Kidney glomerular epithelial cell (primary cell): ENCODE measurements at places on chromosomes 1 and 21.

- DNase-seq = no peak
Measured at GRCh38 chr1:229485318-229485717, 22.8 kb downstream of the NUP133 start.

GRCh38 chr1:163439471-163439870 is 117.7 kb downstream of the NUF2 start:
- no peak for DNase-seq

GRCh38 chr1:158806916-158807536 is 24.1 kb upstream of the MNDA start:
- no peak for DNase-seq

DNA sequence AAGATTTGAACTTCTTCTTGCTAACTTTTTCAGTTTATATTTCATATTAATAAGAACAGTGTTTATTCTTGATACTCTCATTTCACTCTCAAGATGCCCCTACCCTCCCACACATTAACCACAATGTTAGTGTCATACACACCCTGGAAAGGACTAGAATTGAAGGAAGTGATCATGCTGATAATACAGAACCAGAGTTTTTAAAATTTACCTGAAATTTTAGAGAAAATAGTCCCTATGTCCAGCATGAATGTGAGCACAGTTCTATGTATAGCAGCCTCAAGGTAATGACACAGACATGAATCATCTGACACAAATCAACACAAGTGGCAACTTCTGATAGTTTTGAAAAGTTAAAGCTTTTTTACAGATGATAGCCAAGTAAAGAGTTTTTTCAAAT is 26.0 kb downstream of the RGS1 start:
- no peak for DNase-seq

DNA sequence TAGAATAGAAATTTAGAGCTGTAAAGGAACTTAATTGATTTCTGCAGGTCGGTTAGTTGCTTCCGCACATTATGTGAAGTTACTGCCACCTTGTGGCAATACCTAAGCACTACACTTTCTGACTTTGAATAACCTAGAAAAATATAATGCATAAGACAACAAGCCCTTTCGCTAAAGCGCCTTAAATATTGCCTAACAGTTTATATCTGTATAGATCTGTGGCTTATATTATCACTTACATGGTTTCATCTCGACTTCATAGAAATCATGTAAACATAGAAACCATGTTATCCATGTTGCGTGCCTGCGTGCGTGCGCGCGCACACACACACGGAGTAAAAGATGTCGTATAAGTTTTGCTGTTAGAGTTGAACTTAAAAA is 10.9 kb upstream of the IFI16 start:
- DNase-seq = peak; percentile 89

DNA sequence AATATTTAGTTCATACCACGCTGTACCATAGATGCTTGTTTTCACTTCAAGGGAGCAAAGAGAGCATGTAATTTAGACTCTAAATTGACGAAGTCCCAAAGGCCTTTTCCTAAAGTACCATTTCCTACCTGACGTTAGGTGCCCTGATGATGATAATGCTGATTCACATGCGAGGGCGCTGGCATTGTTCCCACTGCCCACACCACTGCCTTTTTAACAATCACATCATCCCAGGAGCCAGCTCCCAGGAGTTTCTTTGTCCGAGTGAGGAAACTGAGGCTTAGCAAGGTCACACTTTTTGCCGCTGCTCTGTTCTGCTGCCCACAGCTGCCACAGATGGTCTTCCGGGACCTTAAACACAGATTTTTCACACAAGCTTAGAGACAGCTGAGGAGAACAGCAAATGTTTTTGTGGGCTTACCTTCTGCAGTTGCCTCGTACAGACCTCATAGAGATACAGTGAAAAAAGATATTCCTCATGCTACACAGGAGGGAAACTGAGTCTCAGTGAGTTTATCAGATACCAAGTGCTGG is 69.4 kb downstream of the EVA1C start:
- no peak for DNase-seq

GRCh38 chr1:210259561-210259960 is 27.0 kb downstream of the SERTAD4 start:
- DNase-seq = no peak

DNA sequence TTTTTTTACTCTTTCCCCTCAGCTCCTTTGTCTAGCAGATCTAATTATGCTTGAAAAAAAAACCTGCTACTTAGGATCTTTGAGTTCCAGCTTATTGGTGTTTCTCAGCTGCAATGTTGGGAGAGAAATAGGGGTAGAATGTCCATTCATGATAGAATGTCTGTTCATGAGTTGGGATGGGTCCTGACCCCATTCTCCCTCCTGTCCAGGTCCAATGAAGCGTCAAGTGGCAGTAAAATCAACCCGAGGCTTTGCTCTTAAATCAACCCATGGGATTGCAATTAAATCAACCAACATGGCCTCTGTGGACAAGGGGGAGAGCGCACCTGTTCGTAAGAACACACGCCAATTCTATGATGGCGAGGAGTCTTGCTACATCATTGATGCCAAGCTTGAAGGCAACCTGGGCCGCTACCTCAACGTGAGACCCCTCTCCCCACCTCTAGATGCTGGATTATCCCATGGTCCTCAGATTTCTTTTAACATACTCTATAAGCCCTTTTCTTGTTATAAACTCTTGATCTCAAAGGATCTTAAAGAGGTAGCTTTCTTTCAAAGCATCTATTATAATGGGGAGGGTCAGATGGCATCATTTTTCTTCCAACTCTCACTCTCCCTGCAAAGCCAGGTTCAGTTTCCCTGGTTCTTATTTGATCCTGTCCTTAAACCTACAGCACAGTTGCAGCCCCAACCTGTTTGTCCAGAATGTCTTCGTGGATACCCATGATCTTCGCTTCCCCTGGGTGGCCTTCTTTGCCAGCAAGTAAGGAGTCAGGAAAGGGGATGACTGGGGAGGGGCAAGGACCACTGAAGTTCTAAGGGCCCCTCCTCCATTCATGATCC is 11.1 kb downstream of the CERS2 start:
- no peak for DNase-seq

DNA sequence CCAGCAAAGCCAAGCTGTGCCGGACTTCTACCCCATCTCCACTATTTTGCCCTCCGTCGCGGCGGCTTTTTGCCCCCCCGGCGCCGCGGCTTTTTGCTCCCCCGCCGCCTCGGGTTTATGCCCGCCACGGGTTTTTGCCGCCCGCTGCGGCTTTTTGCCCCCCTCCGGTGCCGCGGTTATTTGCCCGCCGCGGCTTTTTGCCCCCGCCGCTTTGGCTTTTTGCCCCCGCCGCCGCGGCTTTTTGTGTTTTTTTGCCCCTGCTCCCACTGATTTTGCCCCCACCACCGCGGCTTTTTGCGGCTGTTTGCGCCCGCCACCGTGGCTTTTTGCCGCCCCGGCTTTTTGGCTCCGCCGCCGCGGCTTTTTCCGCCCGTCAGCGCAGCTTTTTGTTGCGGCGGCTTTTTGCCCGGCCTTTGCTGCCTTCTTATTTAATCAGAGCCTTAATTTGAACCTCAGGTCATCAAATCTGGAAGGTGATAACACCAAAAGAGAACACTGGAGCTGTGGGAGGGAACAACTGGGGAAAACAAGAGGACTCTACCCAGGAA is 106.0 kb downstream of the TPTE start:
- DNase-seq = no peak

DNA sequence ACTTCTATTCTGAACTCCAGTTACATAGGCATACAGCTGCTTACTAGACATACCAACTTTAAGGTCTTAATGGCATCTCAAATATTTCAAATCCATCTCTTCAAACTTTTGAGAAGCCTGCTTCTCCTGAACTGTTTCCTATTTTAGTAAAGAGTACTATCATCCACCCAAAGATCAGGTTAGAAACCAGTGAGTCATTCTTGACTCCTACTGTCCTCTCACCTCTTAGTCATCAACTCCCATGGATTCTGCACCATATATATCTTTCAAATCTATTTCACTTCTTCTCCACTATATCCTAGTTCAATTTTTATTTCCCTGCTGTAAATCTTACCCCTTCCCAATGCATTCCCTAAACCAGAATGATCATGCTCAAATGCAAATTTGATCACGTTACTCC is 18.1 kb upstream of the BEND5 start:
- no peak for DNase-seq
